ENCODE measurements at places on chromosomes 1 and 21.

GRCh38 chr1:156898161-156898566 is 4.6 kb downstream of the PEAR1 start:
- no peak for DNase-seq
- H3K27ac ChIP-seq = no peak overlapping the region
- peaks cover 6% of the 10 kb centered on the region for H3K27me3 ChIP-seq
- H3K4me3 ChIP-seq = no peak overlapping the region
- peaks cover 6% of the 10 kb centered on the region for H3K4me1 ChIP-seq
- H3K36me3 ChIP-seq = no peaks in the 10 kb centered on the region

DNA sequence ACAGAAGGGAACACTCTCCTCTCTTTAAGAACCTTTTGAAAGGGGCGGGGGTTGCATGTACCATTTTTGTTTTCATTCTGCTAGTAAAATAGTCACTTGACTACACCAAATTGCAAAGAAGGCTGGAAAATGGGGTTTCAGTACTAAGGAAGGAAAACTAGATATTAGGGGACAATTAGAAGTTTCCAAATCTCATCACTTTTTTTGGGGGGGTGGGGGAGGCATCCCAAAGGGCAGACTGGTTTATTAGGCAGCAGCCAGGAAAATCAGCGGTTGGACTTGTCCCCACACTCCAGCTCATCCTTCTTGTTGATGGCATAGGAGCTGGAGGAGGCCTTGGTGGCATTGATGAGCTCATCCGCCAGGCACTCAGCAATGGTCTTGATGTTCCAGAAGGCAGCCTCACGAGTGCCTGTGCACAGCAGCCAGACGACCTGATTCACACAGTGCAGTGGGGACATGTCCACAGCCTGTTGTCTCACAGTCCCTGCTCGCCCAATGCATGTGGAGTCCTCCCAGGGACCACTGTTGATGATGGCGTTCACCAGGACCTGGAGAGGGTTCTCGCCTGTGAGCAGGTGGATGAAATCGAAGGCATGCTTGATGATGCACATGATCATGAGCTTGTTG is 1.7 kb upstream of the TMEM50B start:
- no peak overlapping the region for H3K4me3 ChIP-seq
- no peaks in the 10 kb centered on the region for H3K27me3 ChIP-seq
- H3K4me1 ChIP-seq = peaks cover 5% of the 10 kb centered on the region
- H3K36me3 ChIP-seq = no peaks in the 10 kb centered on the region
- H3K27ac ChIP-seq = no peak overlapping the region

GRCh38 chr1:37858931-37859506 is 373 bp downstream of the MTF1 start:
- H3K27me3 ChIP-seq = no peaks in the 10 kb centered on the region
- peak overlapping the region; percentile 89 for H3K27ac ChIP-seq
- no peak for DNase-seq
- H3K4me3 ChIP-seq = peak overlapping the region; percentile 94

GRCh38 chr1:18572022-18572880 is 58.4 kb upstream of the PAX7 start:
- no peaks in the 10 kb centered on the region for H3K36me3 ChIP-seq
- no peaks in the 10 kb centered on the region for H3K27me3 ChIP-seq
- no peaks in the 10 kb centered on the region for H3K4me1 ChIP-seq
- no peak for DNase-seq

- no peak overlapping the region for H3K4me3 ChIP-seq
- H3K4me1 ChIP-seq = no peaks in the 10 kb centered on the region
- no peak for DNase-seq
- no peaks in the 10 kb centered on the region for H3K36me3 ChIP-seq
- no peaks in the 10 kb centered on the region for H3K27me3 ChIP-seq
These were observed 63.7 kb downstream of the RERE start for GRCh38 chr1:8753736-8754135.

- no peaks in the 10 kb centered on the region for H3K36me3 ChIP-seq
- H3K4me1 ChIP-seq = no peaks in the 10 kb centered on the region
- H3K4me3 ChIP-seq = no peak overlapping the region
- DNase-seq = no peak
These were observed 197.7 kb downstream of the ROR1 start for GRCh38 chr1:63971557-63971956.

- no peak overlapping the region for H3K4me3 ChIP-seq
- no peaks in the 10 kb centered on the region for H3K4me1 ChIP-seq
- no peak overlapping the region for H3K27ac ChIP-seq
These were observed 72.4 kb upstream of the CACHD1 start for GRCh38 chr1:64397541-64397940.

GRCh38 chr1:3461934-3462275 is 7.4 kb downstream of the ARHGEF16 start:
- no peaks in the 10 kb centered on the region for H3K27me3 ChIP-seq
- DNase-seq = no peak
- no peaks in the 10 kb centered on the region for H3K4me1 ChIP-seq

Data from naive thymus-derived CD4-positive, alpha-beta T cell (primary cell).